ENCODE measurements at places on chromosomes 4 and X. TPM values are rescaled to one million over a fixed set of nuclear protein-coding genes. Genes with fewer than 3 reads are reported as not detected.
A peak's percentile ranks its signal among the peaks of the same experiment; 100 is the strongest.

The ADH1B gene
- not detected for total RNA-seq

The ARHGEF6 gene
- 1.5 TPM for total RNA-seq

The CACNA1F gene
- total RNA-seq, result 1.0 TPM

The NSUN7 gene
- 17.9 TPM for total RNA-seq

The CXorf51B gene
- not detected for total RNA-seq

The LONRF3 gene
- total RNA-seq, result 3.1 TPM

The IQCM gene
- total RNA-seq, result not detected

DNA sequence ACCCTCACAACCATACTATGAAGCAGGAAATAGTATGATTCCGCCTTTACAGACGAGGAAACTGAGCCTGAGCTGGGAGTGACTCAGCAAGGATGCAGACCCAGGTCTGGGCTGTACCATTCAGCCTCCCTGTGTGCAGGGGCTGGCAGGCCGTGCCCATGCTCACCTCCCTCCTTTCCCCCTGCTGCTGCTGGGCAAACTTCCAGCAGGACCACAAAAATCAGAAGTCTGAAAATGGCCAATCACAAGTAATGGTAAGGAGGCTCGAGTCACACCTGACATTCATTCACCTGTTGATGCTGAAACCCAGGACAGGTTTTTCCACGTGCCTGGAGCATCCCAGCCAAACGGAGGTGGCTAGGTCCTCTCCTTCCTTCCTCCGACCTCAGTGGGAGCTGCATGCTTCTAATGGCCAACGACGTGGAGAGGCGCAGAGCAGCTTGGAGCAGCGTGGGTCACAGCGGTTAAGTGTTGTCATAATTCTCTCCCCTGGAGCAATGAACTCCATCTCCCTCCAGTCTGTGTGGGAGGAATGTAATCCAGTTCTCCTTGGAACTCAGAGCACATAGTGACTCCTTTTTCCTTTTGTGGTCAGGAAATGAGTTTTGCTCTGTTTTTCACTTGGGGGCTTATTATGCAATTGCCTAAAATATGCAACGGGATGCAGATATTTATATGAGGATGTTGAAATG, 371.7 kb downstream of the BCOR start:
- no peaks in the 10 kb centered on the region for H3K27me3 ChIP-seq
- no peaks in the 10 kb centered on the region for H3K4me1 ChIP-seq
- DNase-seq, result no peak
- no peak overlapping the region for H3K4me3 ChIP-seq

DNA sequence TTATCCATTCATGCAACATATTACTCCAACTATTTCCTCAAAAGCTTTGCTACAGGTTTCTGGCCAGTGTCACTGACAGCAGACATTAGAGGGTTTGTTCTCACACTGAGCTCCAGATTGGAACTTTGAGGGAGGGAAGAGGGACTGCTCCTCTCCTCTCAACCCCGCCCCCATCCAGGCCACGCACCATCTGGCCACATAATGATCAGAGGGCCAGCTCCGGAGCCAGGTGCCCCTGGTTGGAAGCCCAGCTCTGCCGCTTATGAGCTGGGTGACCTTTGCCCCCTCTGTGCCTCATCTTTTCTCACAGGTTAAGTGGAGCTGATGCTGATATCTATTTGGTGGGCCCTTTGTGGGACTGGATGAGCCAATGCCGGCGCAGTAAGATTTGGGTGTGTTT, 55.8 kb downstream of the C4orf50 start:
- no peaks in the 10 kb centered on the region for H3K27me3 ChIP-seq
- no peaks in the 10 kb centered on the region for H3K4me1 ChIP-seq
- H3K36me3 ChIP-seq, result no peaks in the 10 kb centered on the region
- no peak overlapping the region for H3K4me3 ChIP-seq
- H3K27ac ChIP-seq, result no peak overlapping the region

DNA sequence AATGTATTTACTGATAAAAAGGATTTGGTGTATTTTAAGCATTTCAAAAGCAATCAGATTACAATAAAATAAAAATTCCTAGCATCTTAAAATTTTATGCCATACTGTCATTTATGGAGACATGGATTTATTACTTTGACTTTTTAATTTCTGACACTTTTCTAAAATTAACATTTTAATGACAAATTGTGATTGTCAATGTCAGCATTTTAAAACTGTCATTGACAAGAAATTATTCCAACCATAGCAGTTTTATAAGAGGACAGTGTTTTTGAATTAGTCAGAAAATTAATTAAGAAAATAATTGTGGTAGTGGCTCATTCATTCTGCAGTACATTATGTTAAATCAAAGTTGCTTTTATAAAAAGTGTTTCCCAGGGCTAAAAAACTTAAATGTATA, 1954.4 kb downstream of the ARAP2 start:
- H3K4me3 ChIP-seq, result no peak overlapping the region
- H3K4me1 ChIP-seq, result no peaks in the 10 kb centered on the region
- no peaks in the 10 kb centered on the region for H3K27me3 ChIP-seq

GRCh38 chrX:69506617-69507499, 2.7 kb downstream of the NALF2 start:
- no peaks in the 10 kb centered on the region for H3K4me1 ChIP-seq
- peaks cover 43% of the 10 kb centered on the region for H3K36me3 ChIP-seq
- no peaks in the 10 kb centered on the region for H3K27me3 ChIP-seq
- peak; percentile 51 for DNase-seq

GRCh38 chrX:16593801-16594200, 56.2 kb upstream of the S100G start:
- H3K36me3 ChIP-seq, result peaks cover 6% of the 10 kb centered on the region
- H3K4me3 ChIP-seq, result no peak overlapping the region
- no peak for DNase-seq
- H3K4me1 ChIP-seq, result no peaks in the 10 kb centered on the region

DNA sequence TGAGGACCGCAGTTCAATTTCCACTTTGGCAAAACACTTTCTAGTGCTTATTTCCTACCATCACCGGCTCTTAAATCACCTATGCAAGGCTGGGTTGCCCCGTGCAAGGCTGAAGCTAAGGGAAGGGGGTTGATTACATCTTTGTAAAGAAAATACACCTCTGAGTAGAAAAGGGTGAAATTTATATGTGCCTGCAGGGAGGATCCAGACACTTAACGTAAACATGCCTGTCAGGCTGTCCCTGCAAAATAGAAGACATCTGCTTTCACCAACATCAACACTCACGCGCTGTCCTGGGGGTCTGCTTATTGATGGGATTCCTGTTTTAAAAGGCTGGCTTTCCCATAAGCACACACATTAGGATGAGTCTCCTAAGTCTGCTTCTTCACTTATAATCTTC, 92.0 kb downstream of the PRKX start:
- no peaks in the 10 kb centered on the region for H3K27me3 ChIP-seq
- no peaks in the 10 kb centered on the region for H3K4me1 ChIP-seq
- H3K27ac ChIP-seq, result no peak overlapping the region
- DNase-seq, result no peak
- peaks cover 27% of the 10 kb centered on the region for H3K36me3 ChIP-seq
- no peak overlapping the region for H3K4me3 ChIP-seq

DNA sequence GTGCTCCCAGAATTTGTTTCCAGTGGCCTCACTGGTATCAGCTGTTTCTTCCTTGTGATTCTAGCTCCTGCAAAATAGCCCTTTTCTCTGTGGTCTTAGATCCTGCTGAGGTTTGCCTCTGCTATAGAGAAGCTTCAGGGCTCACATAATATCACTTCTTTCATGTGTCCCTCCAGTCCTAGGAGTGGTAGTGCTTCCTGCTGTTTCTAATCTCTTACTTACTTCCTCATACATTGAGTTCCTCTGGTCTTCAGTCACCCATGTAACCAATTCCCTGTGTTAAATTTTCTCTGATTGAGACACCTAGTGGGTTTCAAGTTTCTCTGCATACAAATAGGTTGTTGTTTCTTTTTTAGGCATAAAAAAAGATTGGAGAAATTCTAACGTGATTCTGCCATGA, 1567.9 kb downstream of the ARAP2 start:
- no peaks in the 10 kb centered on the region for H3K36me3 ChIP-seq
- no peak overlapping the region for H3K27ac ChIP-seq
- DNase-seq, result no peak
- no peaks in the 10 kb centered on the region for H3K4me1 ChIP-seq
- H3K4me3 ChIP-seq, result no peak overlapping the region

GRCh38 chrX:112896051-112896450, 55.4 kb upstream of the AMOT start:
- no peak for DNase-seq
- no peaks in the 10 kb centered on the region for H3K4me1 ChIP-seq
- no peak overlapping the region for H3K4me3 ChIP-seq
- H3K36me3 ChIP-seq, result no peaks in the 10 kb centered on the region
- H3K27me3 ChIP-seq, result no peaks in the 10 kb centered on the region

DNA sequence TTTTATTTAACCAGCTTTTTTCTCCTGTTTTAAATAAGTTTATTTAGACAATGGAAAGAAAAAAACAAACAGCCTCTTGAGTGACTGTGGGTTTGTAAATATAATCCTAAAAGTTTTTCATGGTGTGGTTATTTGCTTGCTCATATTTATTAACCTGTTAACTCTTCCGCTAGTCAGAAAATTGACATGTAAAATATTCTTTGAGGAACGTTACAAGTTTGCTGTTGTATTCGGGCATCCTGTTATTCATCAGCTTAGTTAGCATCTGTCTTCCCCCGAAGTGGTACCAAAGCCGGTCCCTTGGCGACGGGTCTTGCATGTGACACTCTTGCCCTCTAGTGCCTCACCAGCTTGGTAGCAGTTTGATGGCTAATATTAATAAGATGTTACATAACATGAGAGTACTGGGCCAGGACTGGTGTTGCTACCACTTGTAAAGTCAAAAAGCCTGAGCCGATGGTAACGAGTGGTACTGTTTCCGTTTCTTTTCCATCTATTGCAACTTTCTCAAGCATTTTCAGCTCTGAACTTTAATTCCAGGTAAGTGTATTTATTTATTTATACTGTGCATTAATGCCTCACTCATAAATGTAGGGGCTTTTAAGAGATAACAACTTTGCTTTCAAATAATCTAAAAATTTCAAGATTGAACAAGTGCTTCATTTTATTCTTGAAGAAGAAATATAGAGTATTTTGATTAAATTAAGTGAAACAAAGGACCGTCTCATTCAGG, at the start of gene NDST3:
Gene NDST3 (plus strand): TSS at position 434 of the 733 bp plus-strand sequence. CDS start 19,425 bp downstream, outside the sequence.
- no peaks in the 10 kb centered on the region for H3K4me1 ChIP-seq
- DNase-seq, result peak; percentile 88
- peak within 1 kb of the TSS; percentile 69 for H3K4me3 ChIP-seq
- no peaks in the 10 kb centered on the region for H3K36me3 ChIP-seq

DNA sequence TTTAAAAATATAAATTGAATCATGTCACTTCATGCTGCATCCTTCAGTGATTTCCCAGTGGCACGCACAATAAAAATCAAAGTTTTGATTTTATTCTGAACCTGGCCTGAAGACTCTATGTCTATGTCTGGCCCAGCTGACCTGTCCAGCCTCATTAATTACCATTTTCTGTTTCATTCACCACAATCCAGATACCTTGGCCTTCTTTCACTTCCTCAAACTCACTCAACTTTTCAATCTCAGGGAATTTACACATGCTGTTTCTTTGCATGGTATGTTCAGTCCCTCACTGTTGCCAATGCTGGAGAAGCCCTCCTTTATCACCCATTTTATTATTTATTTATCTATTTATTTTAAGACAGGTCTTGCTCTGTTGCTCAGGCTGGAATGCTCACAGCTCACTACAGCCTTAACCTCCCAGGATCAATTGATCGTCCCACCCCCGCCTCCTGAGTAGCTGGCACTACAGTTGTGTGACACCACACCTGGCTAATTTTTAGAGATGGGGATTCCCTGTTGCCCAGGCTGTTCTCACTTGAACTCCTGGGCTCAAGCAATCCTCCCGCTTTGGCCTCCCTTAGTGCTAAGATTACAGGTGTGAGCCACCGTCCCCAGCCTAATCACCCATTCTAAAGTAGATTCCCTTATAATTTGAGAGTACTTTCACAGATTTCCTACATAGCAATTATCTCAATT, 43.1 kb downstream of the ZGRF1 start:
- H3K36me3 ChIP-seq, result peaks cover 21% of the 10 kb centered on the region
- H3K27me3 ChIP-seq, result no peaks in the 10 kb centered on the region
- no peak overlapping the region for H3K4me3 ChIP-seq
- no peak overlapping the region for H3K27ac ChIP-seq
- H3K4me1 ChIP-seq, result no peaks in the 10 kb centered on the region

GRCh38 chrX:2490634-2491033, 10.1 kb downstream of the DHRSX start:
- H3K4me3 ChIP-seq, result no peak overlapping the region
- no peak overlapping the region for H3K27ac ChIP-seq
- no peaks in the 10 kb centered on the region for H3K27me3 ChIP-seq
- peaks cover 43% of the 10 kb centered on the region for H3K36me3 ChIP-seq

- H3K27ac ChIP-seq, result no peak overlapping the region
- DNase-seq, result no peak
- no peak overlapping the region for H3K4me3 ChIP-seq
- no peaks in the 10 kb centered on the region for H3K27me3 ChIP-seq
- H3K4me1 ChIP-seq, result no peaks in the 10 kb centered on the region
- no peaks in the 10 kb centered on the region for H3K36me3 ChIP-seq
Measured at GRCh38 chr4:189305500-189305899, 635.2 kb upstream of the FRG1 start.

GRCh38 chr4:13492747-13493146, 8.6 kb upstream of the RAB28 start:
- no peaks in the 10 kb centered on the region for H3K27me3 ChIP-seq
- H3K27ac ChIP-seq, result no peak overlapping the region
- no peaks in the 10 kb centered on the region for H3K4me1 ChIP-seq
- no peak for DNase-seq
- no peak overlapping the region for H3K4me3 ChIP-seq

- DNase-seq, result no peak
- no peaks in the 10 kb centered on the region for H3K36me3 ChIP-seq
- H3K27me3 ChIP-seq, result peaks cover 72% of the 10 kb centered on the region
- H3K4me3 ChIP-seq, result no peak overlapping the region
Measured at GRCh38 chr4:141642063-141642462, 5.7 kb downstream of the IL15 start.

GRCh38 chr4:73258436-73258685, 237 bp downstream of the ANKRD17 start:
- DNase-seq, result no peak
- peak overlapping the region; percentile 98 for H3K27ac ChIP-seq
- H3K4me1 ChIP-seq, result peaks cover 2% of the 10 kb centered on the region
- H3K4me3 ChIP-seq, result peak overlapping the region; percentile 90
- peaks cover 29% of the 10 kb centered on the region for H3K36me3 ChIP-seq

DNA sequence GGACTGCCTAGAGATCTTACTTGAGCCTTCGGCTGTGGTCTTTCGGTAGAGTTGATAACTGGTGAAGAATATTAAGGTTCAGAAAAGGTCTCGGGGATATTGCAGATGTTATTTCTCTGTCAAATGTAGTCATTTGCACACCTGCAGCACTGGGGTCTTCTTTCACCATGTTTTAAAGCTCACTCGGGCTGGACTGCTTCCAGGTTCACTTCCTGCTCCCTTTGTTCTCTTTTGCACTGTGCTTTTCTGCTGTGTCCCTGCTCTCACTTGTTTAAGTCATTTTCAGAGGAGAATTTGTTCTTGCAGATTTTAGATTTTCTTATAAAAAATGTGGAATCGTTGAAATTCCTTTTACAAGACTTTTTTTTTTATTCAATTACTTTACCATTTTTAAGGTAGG, 68.5 kb downstream of the BMPR1B start:
- H3K36me3 ChIP-seq, result no peaks in the 10 kb centered on the region
- H3K27ac ChIP-seq, result no peak overlapping the region
- no peaks in the 10 kb centered on the region for H3K27me3 ChIP-seq
- no peak overlapping the region for H3K4me3 ChIP-seq

- H3K4me1 ChIP-seq, result no peaks in the 10 kb centered on the region
- H3K4me3 ChIP-seq, result no peak overlapping the region
- no peak overlapping the region for H3K27ac ChIP-seq
- no peaks in the 10 kb centered on the region for H3K36me3 ChIP-seq
- DNase-seq, result no peak
- H3K27me3 ChIP-seq, result no peaks in the 10 kb centered on the region
Measured at GRCh38 chrX:115260330-115260729, 26.4 kb upstream of the LRCH2 start.

GRCh38 chrX:72236841-72237240, 2.0 kb downstream of the ERCC6L start:
- DNase-seq, result no peak
- no peaks in the 10 kb centered on the region for H3K4me1 ChIP-seq
- no peak overlapping the region for H3K27ac ChIP-seq
- no peak overlapping the region for H3K4me3 ChIP-seq
- peaks cover 15% of the 10 kb centered on the region for H3K36me3 ChIP-seq
